ENCODE measurements at places on chromosomes 7 and 10.

DNA sequence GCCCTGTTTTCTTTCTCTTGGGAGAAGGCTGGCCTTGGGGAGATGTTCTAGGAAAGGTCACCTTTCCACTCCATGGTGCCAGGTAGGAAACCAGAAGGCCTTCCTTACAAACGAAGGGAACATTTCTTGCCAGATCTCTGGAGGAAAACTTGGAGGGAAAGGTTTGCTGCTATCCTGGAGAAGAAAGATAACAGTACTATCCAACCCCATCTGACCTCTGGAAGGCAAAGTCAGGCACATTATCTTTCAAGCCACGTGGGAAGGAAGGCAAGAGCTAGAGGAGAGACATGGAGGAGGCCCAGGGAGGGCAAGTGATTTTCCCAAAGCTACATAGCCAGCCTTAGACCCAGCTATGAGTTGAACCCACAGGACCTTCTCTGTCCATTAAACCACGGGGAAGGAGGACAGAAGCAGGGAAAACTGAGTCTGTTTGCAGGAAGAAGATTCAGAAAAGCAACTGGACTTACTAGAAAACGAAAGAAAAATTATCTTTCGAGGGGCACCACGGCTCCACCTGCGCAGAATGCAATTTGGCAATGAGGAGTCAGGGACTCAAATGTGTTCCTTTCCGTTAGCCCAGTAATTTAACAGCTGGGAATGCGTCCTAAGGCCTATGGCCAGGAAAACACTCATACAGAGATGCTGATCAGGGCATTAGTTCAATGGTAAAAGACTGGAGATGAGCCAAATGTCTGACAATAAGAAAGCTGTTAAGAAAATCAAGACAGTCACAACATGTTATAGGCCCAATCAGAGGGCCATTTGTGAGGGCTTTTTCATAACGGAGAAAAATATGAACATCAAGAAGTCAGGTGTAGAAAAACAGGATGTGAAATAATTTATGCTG lies 32.0 kb upstream of the PSAP start:
- DNase-seq: no peak

- DNase-seq: no peak
Observed at GRCh38 chr10:91597197-91597881, 35.5 kb downstream of the PPP1R3C start.

GRCh38 chr10:86357041-86357440 lies 9.6 kb downstream of the GRID1 start:
- DNase-seq: no peak

- DNase-seq: no peak
Observed at GRCh38 chr7:77796960-77797359, 1.3 kb downstream of the TMEM60 start.

GRCh38 chr10:8069108-8069507 lies 14.6 kb downstream of the GATA3 start:
- no peak for DNase-seq

GRCh38 chr10:16799621-16800020 lies 17.6 kb downstream of the RSU1 start:
- DNase-seq: no peak

- DNase-seq: no peak
Observed at GRCh38 chr7:7919449-7919945, 49.1 kb upstream of the GLCCI1 start.

GRCh38 chr10:20004087-20004523 lies 187.9 kb downstream of the PLXDC2 start:
- no peak for DNase-seq

DNA sequence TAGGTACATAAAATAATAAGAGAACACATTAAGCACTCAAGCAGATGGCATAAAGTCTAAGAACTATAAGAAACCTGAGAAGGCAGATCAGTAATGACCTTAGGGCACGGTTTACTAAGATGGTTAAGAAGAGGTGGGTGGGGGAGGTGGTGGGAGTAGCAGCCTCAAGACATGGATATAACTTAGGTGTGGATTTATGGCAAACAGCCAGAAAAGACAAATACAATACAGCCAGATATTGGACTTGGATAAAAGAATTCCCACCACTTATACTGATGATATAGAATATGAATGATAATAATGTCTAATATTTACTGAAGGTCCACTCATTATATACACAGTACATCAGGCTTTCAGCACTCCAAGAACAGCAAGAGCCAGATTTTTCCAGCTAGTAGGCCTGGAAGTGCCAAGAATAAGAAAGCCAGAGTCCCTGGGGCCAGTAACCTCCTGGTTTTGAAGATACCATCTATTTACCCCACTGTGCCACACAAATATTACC lies 11.9 kb downstream of the DPY19L1 start:
- no peak for DNase-seq

DNA sequence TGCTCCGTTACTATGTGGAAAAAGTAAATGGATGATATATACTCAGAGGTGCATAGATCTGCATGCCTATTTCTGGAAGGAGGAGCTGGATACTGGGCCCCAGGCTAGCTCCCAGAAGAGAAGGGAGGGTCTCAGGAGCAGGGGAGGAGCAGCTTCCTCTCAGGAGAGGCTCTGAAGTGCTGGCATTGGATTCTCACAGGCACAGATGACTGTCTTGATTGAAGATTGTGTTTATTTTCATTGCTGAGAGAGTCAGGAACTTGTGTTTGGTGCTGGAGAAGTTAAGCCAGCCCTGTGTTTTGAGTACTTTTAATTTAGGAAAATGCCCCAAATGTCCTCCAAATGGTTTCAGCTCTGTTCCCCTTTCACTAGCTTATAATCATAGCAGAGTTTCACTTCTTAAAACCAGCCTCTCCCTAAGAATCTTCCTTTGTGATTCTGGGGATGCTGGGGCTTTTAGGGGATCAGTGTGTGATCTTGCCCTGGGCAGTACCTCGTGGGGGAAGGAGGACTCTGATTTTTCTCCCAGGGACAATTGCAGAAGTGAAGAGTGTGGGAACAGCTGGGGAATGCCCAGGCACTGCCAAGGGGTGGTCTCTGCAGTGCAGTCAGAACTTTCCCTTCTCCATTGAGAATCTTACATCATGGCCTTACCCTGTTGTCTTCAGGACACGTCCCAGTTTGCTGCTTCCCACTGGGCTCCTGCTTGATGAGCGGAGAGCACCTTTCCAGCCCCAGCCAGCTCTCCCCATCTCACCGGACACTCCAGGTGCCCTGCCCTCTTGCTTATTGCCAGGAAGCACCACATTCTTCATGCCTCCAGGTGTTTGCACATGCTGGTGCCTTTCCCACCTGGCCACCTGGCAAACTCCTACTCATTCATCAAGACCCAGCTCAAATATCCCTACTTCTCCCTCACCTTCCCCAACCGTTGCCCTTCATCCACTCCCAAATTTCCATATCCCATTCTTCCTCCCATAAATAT lies 102.8 kb downstream of the ARHGAP22 start:
- no peak for DNase-seq

GRCh38 chr7:34747867-34748727 lies 90.1 kb downstream of the NPSR1 start:
- DNase-seq: no peak

- no peak for DNase-seq
Observed at GRCh38 chr10:33137356-33138005, 179.5 kb upstream of the ITGB1 start.

DNA sequence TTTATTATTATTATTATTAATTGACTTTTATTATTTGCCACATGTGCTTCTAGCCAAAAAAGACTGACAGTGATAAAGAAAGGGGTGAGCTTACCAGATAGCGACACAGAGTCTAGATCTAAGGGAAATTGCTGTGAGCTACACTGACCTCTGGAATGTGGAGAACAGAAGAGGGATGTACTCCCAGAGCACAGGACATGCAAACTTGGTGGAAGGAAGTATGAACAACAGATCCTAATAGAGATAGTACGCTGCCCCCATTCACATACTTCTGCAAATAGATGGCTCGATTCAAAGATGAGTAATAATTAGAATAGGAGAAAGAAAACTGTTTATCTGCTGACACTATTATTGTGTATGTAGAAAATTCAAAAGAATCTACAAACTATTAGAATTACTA lies 109.3 kb upstream of the HPS1 start:
- no peak for DNase-seq

Measured in activated CD4-positive, alpha-beta T cell treated with anti-CD3 and anti-CD28 coated beads for 24 hours (primary cell).